ENCODE measurements at places on chromosomes 16 and 17.
A peak's percentile ranks its signal among the peaks of the same experiment; 100 is the strongest.

DNA sequence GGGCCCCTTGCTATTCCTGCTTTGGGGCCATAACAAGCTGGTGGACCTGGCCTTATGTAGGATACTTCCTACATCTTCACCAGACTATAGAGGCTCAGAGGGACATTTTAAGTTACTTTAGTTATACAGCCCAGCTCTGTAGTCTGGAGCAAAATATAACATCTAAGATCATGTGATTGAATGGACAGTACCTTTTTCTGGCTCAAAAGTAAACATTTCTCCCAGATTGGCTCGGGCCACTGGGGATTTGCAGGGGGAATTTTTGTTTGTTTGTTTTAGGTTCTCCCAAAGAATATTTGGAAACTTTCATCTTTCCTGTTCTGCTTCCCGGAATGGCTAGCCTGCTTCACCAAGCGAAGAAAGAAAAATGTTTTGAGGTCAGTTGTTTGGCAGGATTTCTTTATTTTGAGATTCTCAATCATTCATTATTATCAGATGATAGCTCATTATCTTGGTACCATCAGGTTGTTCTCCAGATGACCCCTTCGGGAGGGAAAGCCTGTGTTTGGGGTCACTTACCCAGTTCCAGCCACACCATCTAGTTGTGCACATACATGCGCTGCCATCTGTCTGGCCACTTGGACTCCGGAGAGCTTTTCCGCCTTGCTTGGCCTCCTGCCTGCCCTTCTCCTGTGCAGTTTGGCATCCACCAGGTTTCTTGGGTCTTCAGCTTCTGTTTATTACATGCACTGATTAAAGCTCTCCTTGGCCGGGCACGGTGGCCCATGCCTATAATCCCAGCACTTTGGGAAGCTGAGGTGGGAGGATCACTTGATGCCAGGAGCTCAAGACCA lies 17.2 kb downstream of the IQCK start:
- no peak for DNase-seq

DNA sequence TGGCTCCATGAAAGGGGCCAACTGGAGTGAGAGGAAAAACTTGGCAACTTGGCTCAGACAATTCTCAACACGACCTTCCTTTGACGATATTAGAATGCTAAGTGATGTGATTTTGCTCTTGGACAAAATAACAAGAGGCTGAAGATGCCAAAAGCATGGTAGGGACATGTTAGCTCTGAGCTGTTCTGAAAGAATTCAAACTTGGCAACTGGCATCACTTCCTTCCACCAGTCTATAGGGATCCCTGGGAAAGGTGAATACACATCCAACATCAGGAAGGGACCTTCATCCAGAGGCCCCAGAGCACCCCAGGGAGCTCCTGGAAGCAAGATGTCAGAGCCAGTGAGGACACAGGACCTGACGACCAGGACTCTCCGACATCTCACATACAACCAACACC lies 4.3 kb downstream of the KRT37 start:
- no peak for DNase-seq

DNA sequence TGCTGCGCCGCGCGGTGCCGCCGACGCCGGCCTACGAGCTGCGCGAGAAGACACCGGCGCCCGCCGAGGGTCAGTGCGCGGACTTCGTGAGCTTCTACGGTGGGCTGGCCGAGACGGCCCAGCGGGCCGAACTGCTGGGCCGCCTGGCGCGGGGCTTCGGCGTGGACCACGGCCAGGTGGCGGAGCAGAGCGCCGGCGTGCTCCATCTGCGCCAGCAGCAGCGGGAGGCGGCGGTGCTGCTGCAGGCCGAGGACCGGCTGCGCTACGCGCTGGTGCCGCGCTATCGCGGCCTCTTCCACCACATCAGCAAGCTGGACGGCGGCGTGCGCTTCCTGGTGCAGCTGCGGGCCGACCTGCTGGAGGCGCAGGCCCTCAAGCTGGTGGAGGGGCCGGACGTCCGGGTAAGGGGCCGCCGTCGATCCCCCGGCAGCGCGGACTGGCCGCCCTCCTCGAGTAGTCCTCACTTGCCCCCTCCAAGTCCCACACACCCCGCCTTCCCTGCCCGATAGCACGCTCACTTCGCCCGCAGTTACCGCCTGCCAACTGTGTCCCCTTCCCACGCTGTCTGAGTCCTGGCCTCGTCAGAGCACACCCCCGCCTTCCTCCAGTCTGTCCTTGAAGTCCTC lies 470 bp downstream of the MLYCD start:
- peak; percentile 67 for DNase-seq

DNA sequence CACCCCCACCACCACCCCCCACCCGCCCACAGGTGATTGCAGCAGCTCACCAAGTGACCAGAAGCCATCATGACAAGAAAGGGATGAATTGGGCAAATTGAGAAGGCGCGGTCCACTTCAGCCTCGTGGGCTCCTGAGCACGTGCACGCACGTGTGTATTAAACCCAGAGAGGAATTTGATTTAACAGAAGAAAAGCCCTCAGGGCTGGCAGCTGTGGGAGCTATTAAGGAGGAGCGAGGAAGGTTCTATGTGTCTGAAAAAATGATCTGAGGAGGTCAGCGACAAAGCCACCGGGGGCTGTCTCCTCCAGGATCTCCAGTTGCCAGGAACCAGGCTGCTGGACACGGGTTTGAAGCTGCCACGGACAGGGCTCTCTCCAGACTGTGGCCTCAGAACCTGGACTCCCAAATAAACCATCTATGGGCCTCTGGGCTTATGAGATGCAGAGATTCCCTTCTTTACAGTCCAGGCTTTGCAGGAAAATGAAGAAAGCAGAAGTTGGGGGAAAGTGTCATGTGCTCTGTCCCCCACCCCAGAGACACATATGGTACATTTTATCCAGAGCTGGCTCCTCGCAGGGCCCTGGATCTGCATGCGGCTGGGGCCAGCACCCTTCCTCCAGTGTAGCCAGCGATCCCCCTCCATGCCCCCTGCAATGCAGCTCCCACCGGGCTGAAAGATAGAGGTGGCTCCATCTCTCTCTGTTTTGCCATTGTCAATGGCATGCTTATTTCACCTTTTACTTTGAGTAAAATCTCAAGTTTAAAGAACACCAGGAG lies 219.7 kb upstream of the RPL38 start:
- no peak for DNase-seq

DNA sequence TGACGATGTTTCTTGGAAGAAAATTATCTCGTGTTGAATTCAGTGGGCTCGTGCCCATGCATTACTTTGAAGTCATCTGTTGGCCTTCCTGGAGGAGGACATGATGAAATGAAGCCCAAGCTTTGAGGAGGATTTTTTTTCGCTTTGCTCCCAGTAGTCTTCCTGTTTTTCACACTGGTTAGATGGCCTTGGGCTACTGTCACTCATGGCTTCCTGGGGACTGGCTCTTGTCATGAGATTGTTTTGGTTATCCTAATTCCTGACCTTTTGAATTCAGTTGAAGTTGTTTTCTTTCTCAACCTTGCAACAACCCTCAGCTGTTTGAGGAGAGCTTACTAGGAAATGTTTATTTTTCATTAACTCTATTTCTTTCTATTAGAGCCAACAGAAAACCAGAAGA lies 430.7 kb downstream of the HS3ST3B1 start:
- DNase-seq, result no peak

- no peak for DNase-seq
Measured at GRCh38 chr17:29881256-29881655, 48.8 kb downstream of the SSH2 start.

- no peak for DNase-seq
Measured at GRCh38 chr17:79280010-79280409, 205.4 kb downstream of the ENGASE start.

DNA sequence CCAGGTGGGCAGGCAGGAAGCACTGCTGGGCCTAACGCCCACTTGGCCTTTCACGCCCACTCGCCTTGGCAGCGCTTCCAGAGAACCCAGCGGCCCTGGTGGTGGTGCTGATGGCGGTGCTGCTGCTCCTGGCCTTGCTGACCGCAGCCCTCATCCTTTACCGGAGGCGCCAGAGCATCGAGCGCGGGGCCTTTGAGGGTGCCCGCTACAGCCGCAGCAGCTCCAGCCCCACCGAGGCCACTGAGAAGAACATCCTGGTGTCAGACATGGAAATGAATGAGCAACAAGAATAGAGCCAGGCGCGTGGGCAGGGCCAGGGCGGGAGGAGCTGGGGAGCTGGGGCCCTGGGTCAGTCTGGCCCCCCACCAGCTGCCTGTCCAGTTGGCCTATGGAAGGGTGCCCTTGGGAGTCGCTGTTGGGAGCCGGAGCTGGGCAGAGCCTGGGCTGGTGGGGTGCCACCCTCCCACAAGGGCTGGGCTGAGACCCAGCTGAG lies 64.7 kb downstream of the MRC2 start:
- DNase-seq, result no peak

DNA sequence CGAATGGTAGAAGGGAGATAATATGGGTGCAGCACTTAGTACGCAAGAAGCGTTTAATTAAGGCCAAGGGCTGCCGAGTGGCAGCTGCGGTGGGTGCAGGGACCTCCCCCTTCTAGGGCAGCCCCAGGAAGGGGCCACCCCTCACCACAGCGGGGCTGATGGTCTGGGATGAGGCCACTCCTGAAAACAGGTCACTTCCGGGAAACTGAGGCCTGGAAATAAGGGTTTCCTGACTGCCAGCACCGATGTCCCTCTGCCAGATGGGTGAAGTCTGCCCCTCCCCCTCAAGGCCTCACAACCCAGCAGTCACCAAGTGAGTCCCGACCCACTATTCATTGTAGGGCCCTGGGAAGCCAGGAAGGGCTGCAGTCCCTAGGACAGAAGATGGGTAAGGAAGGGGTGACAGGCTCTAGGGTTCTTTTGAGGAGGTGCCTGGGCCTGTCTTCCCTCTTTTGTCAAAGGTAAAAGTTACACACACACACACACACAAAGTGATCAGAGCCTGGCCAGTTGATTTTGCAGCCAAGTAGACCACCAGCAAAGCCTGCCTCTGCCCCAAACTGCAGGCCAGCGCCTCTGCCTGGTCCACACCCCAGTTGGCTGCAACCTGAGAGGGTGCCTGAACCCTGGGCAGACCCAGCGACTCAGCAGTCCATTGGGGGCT lies 12.5 kb downstream of the SREBF1 start:
- DNase-seq, result peak; percentile 51

DNA sequence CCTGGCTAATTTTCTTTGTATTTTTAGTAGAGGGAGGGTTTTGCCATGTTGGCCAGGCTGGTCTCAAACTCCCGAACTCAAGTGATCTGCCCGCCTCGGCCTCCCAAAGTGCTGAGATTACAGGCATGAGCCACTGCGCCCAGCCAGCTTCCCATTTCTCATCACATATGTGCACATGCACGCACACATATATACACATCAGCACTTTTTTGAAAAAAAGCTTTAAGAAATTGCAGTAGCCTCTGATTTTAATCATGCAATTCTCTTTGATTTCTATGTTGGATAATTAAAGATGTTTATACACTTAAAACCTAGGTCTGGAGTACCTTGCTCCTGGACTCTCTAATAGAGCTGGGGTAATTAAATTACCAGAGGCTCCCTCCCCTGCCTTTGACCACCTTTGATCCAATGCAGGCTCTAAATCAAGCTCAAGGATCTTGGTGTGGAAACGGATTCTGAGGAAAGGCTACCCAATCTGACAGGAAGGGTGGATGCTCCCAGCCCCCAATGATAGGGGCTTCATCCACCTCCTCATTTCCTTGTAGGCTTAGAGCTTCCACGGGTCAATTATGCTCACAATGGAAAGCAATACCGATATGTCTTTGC lies 29.7 kb upstream of the GAN start:
- no peak for DNase-seq

DNA sequence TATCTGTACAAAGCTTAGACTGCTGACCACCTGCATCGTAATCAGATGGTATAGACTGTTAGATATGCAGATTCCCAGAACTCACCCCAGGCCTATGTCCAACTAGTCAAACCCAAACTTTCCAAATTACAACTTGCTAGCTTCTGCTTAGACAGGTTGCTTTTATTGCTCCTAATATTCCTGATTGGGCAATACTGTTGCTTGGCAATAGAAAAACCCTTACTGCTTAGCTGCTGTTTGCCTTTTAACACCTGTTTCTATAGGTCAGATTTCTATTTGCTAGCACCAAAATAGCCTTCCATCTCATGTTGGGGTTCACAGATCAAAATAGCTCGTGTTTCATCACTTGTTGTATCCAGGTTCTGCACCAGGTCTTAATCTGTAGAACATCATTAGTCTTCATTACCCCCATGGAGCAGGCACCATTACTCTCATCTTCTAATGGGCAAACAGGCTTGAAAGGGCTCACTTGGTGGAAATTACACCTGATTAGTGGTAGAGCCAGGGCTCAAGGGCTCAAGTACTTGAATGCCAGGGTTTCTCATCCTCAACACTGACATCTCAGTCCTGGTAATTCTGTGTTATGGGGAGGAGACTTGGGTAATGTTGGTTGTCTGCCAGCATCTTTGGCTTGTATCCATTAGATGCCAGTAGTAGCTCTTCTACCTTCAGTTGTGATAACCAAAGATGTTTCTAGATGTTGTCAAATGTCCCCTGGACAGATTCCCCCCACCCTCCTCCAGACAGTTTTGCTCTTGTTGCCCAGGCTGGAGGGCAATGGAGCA lies 2.7 kb downstream of the ZP2 start:
- DNase-seq, result no peak

- no peak for DNase-seq
Measured at GRCh38 chr17:27091043-27091497, 202.8 kb upstream of the WSB1 start.

DNA sequence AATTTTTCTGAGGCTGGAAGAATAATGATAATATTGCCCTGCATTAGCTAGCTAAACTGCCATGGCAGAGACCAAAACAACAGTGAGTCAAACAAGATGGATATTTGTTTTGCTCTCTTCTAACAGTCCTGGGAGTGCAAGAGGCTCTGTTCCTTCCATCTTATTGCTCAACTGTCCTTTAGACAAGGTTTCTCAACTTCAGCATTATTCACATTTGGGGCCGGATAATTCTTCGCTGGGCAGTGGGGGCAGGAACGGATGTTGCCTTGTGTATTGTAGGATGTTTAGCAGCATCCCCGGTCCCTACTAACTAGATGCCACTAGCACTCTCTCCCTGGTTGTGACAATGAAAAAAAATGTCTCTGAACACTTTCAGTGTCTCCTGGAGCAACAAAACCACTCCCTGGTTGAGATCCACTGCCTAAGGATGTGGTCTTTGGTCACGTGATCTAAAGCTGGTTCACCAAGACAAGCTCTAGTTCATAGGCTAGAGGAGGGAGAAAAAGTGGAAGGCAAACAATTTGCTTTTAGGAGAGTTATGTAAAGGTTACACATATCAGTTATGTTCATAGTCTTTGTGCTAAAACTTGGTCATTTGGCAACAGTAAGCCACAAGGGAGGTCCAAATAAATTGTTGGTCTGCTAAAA lies 144.4 kb downstream of the PCTP start:
- no peak for DNase-seq

DNA sequence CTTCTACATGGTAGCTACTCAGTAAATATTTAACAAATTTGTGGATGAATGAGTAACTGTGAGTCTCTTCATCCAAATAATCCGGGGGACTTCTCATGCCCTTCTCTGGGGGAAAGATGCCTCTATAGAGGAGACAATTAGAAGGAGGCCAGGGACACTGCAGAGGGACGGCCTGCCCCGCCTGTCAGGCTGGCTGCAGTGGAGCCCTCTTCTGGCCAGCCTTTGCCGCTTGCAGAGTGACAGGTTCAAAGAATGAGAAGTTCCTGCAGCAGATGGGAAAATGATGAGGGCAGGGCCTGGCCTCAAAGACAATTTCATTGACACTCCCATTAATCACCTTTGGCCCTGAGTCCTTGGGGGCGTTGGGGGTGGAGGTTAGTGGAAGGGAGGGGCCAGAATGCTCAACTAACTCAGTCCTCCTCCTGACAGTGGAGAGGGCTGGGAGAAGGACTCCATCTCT lies 339.0 kb downstream of the MAF start:
- DNase-seq, result peak; percentile 1
